ENCODE measurements at places on chromosomes 2 and 18.
A peak's percentile ranks its signal among the peaks of the same experiment; 100 is the strongest.

DNA sequence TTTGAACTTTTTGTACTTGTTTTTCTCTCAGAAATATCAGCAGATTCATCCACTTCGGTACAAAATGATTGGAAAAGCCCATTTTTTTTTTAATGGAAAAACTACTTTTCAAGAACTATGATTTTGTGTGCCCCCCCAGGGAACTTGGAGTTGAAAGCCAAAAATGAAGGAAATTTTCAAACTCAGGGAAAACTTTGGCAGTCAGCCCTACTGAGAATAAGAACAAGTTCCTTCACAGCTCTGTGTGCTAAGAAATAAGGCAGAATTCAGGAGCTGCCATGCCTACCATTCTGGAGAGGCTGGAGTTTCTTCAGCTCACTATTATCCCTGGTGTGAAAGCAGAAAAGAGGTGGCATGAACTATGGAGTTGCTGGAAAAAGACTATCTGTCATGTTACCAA, 226.0 kb upstream of the SLC35G4 start:
- no peak for DNase-seq

GRCh38 chr2:23590241-23590869, 205.4 kb downstream of the KLHL29 start:
- no peak for DNase-seq

DNA sequence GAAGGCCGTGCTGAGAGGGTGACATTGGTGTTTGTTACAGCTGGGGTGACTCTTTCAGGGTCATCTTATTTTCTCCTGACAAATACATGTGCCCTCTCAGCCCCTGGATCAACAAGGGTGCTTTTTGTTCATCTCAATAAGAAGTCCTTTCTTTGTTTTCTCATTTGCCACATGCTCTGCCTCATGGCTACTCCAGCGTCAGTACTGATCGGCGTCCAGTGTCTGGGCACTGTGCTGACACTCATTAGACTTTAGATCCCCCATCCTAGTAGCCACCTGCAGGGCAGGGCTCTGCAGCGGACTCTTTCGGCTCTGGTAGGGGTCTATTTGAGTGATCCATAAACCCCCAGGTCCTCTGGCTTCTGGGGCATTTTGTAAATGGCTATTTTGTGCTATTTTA, 38.4 kb downstream of the NPPC start:
- DNase-seq: no peak

- DNase-seq: no peak
These were observed 461.4 kb downstream of the RNF144A start for GRCh38 chr2:7378591-7378990.

GRCh38 chr2:98477036-98477435, 32.4 kb downstream of the INPP4A start:
- DNase-seq: no peak

- DNase-seq: no peak
These were observed 18.4 kb downstream of the GRP start for GRCh38 chr18:59238385-59238784.

DNA sequence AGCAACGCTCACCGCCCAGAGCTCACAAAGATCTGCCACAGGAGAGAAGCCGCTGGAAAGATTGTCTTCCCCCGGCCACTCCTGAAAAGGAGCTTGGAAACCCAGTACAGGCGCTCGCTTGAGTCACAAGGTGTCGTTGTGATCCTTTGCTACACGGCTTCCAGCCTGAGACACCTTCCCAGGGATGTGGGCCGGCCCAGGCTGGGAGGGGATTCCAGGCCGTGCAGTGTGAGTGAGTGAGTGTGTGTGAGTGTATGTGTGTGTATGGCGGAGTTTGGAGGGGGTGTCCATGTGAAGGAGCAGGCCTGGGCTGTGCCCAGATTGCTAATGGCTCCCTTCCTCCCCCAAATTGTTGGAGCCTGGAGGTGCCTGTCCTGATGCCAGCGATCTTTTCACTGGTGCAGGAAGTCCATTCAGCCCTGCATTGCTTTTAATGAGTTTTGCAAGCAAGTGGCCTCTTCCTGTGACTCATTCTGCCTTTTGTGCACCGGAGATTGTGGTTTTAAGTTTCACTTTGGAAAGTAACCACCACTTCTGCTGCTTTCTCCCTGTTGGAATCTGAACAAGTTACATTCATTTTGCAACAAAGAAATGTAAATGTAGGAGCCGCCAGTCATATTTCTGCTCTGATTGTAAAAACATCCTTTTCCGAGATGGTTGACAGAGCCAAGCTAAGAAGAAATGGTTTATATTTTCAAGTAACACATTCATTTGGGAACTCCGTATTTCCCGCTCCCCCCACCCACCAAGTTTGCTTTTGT, 83.7 kb downstream of the LPIN1 start:
- peak; percentile 79 for DNase-seq

DNA sequence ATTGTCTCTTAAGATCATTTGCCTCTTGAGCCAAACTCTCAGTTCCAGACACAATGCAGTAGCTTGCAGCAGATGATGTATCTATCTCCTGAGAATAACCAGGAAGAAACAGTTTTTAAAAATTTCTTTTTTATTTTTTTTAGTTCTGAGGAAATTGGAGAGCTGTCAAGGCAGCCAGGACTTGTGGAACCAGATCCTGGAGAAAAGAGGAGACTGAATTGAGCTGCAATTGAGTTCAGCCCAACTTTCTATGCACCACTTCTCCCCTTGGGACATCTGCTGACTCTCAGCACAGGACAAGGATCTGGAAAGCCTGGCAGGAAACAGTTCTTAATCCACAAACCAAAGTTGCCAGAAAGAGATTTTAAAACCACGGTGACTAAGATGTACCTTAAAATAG, 13.5 kb upstream of the CSRNP3 start:
- no peak for DNase-seq

- no peak for DNase-seq
These were observed 58.9 kb upstream of the KCNG2 start for GRCh38 chr18:79738581-79739439.

DNA sequence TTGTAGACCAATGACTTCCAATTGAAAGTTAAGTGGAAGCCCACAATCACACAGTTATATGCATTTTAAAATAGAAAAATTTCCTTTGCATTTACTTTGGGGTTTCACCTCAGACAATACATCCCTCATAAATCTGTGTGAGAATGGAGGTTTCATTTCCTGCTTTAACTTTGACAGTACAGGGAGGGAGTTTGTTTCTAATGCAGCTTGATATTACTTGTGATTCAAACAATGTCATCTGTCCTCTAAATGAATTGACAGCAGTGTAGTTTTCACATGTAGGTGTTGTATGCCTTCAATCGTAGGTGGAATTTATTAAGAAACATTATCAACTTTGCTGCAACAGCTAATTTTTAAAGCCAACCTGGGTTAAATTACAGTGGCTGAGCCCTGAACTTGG, 75.2 kb downstream of the TMEFF2 start:
- no peak for DNase-seq

DNA sequence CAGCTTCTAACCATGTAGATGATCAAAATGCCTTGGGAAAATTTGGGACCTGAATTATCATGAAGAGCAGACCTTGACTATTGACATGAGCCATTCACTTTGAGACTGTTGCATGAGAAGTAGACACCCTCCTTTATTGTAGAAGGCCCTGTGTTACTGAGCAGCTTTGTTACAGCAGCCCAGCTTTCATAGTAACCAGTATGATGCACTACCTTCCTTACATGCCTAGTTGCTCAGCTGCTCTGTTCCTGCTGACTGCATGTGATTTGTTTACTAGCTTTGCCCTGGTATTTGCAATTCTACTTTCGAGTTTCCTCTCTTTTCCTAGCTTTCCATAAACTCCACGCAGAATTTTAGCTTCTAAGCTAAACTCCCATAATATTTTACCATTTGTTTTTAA, 11.2 kb upstream of the FN1 start:
- DNase-seq: no peak

DNA sequence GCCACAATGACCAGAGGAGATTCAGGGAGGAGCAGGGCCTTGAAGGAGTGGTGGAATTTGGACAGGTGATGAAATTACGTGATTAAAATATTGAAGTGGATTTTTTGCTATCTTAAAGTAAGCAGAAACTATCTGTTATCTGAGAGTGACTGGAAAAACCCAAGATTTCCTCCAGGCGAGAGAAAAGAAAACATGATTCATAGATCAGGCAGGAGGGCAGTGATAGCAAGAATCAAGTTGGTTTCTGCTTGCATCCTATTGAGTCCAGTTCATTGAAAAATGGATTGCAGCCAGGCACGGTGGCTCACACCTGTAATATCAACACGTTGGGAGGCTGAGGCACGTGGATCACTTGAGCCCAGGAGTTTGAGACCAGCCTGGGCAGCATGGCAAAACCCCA, 127.8 kb downstream of the NXPH2 start:
- DNase-seq: no peak

DNA sequence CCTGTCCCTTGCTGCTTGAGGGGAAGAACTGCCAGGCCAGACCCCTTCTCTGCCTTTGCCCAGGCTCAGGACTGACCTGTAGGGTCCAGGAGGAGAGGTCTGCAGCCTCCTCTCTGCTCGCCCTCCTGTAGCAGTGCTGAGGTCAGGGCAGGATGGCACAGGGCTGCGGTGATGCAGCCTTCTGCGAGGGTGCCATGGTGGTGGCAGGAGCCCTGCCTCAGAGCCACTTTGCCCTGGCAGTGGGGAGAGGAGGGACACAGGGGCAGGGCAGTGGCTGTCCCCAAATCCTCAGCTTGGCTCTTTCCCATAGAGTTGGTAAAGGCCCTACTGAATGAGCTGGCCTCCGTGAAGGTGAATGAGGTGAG, 884 bp downstream of the PROM2 start:
- no peak for DNase-seq

DNA sequence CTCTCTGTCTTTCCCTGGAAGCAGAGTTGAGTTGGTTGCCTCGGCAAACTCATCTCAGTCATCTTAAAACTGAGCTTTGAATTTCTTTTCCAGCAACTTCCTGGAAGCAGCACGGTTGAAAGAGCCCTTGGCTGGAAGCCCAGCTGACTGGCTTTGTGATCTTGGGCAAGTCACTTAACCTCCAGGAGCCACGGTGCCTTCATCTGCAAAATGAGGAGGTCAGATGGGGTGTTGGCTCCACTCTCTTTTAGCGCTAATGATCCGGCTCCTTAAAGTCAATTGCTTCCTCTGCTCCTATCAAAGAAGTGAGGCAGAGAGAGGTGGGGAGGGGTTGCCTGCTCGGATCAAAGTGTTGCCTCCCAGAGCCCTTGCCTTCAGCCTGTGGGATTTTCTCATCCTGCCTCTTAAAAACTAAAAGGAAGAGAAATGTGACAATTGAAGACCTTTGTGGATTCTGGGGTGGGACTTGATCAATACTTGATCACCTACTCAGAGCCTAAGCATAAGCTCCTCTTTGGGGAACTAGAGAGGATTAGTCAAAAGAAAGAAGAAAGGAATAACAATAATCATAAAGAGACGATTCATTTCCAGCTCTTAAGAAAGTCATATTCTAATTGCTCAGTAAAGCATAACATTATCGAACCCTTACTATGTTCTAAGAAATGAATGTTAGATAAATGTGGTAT, 86.6 kb downstream of the MYCN start:
- DNase-seq: no peak

GRCh38 chr2:54855434-54855833, 132.0 kb downstream of the EML6 start:
- DNase-seq: no peak

GRCh38 chr18:9755110-9755509, 47.0 kb downstream of the RAB31 start:
- DNase-seq: no peak

- no peak for DNase-seq
These were observed 369.6 kb downstream of the FBXO15 start for GRCh38 chr18:73778032-73778359.

DNA sequence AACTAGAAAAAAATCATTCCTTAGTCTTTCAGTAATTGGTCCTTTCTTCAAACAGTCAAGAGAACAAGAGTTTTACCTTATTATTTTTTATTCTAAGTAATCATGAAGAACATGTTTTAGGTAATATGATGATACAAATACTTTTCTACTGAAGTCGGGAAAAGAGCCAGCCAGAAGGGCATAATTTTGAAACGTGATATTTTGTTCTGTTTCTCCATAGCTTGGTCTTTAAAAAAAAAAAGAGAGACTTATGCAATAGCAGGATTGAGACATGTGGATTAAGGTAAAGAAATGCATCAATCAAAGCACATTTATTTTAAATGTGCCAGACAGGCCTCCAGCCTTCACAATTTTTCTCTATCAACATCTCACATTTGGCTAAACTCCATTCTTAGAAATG, 1016.8 kb downstream of the CNTNAP5 start:
- DNase-seq: no peak

GRCh38 chr18:12088731-12089375, 4.8 kb upstream of the ANKRD62 start:
- DNase-seq: no peak

- DNase-seq: no peak
These were observed 39.6 kb upstream of the STAT4 start for GRCh38 chr2:191190435-191190834.

DNA sequence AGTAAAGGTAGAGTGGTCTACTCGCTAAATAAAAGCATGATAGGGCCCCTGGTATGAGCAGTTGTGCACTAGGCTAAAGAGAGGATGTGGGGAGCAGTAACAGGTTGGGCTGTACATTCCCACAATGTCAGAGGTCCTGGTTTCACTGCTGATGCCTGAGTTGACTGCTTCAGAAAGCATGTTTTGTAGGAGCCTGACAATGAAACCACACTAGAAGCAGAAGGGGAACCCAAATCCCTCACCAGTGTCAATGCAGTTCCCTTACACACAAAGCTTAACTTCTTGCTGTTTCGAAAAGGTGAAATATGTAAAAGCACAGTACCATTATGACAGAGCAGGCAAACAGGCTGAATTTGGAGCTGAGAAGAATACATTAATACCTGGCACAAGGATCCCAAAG, 291.7 kb upstream of the KYNU start:
- no peak for DNase-seq

DNA sequence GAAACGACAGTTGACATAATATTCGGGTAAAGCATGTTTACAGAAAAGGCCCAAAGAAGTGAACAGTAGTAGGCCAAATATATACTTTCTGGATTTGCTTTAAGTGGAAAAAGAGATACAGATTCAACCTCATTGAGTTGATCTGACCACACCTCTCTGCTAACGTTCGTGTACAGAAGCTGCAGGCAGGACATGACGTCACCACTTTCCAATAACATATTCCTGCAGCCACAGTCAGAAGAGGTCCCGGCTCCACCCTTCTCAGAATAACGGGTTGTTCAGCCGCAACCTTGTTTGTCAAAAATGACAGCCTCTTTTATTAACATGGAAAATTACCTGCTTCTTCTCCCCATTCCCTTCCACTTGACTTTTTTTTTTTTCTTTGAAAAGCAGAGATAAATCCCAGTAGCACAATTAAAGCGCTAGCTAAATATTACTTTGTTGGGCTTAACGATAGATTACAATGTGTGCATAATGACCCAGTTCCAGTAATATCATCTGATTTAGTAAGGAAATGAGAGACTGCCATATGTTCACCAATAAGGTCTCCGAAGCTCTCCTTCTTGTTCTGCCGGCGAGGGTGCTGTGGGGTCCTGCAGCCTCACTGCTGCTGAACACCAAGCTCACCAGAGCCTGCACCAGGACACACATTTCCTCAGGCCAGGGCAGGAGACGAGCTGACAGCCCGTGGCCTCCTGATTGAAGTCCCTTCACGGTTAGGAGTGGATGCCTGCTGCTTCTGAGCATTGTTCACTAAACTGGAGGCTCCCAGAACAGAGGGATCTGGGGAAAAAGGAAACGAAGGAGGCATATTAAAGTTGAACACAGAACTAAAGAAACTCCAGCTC, 451.0 kb upstream of the SALL3 start:
- no peak for DNase-seq

GRCh38 chr2:104638859-104639202, 215.1 kb upstream of the POU3F3 start:
- DNase-seq: no peak

Data from A549 (cell line).